Activated gamma-delta T cell treated with Interleukin-2 at 50 U/mL for 16 hours (primary cell): ENCODE measurements at places on chromosomes 6 and 20.

DNA sequence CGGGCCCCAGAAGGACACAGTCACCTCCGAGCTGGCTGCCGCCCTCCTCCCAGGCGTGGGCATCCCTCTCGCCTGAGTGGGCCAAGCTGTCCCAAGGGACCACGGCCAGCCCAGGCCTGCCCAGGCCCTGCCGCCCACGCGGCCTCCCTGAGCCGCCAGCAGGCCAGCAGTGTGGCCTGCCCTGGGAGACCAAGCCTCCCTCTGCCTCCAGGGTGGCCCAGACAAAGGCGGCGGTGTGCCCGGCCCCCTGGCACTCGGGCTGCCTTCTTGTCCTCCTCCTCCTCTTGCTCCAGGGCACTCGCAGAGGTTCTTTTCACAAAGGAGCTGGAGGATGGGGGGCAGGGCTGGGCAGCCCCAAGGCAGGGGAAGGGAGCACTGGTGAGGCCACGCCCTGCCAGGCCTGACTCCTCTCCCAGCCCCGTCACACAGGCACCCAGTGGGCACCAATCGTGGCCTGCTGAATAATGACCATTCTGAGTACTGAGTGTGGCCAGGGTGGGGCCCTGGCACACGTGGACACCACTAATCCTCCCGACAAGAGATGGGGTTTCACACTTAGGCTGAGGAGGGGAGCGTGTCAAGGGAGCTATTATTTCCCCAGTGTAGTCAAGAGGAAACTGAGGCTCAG, 25.3 kb downstream of the NOL4L start:
- DNase-seq: no peak

DNA sequence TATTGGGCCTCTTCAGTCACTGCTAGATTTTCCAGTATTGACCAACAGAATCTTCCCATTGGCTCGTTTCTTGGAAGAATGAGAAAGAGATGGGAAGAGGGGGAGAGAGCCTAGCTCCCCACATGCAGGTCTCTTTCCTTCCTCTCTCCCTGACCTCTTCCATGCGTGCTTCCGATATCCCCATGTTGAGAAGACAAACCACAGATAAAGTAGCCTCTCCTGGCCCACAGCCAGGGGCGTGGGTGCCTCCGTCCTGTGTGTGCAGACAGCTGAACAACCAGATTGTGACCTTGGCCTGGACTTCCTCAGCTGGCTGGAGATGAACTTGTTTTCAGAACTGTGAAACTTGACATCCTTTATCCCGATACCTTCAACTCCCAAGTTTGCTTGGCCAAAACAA, 71.0 kb downstream of the EDN3 start:
- no peak for DNase-seq

- DNase-seq: no peak
Measured at GRCh38 chr6:38452816-38453660, 186.7 kb downstream of the BTBD9 start.

GRCh38 chr6:167663784-167664443, 162.8 kb upstream of the AFDN start:
- DNase-seq: no peak

DNA sequence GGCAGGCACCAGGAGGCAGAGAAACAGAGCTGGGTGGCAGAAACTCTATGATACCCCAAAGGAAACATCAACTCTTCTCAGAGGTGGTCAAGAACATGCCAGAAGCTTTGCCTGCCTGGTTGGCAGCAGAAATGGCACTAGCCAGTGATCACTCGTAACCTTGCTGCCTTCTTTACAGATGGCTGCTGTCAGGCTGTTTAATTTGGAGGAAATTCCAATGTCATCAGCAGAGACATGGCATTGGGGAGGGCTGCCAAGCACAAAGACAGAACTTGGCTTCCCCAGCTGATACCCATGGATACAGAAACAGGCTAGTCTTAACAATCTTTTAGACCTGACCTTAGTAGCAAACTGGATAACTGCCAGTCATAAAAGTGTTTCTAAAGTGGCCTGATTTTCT, 153.6 kb downstream of the GMPR start:
- no peak for DNase-seq

- DNase-seq: no peak
Measured at GRCh38 chr6:52982680-52983079, 12.4 kb downstream of the GSTA4 start.

DNA sequence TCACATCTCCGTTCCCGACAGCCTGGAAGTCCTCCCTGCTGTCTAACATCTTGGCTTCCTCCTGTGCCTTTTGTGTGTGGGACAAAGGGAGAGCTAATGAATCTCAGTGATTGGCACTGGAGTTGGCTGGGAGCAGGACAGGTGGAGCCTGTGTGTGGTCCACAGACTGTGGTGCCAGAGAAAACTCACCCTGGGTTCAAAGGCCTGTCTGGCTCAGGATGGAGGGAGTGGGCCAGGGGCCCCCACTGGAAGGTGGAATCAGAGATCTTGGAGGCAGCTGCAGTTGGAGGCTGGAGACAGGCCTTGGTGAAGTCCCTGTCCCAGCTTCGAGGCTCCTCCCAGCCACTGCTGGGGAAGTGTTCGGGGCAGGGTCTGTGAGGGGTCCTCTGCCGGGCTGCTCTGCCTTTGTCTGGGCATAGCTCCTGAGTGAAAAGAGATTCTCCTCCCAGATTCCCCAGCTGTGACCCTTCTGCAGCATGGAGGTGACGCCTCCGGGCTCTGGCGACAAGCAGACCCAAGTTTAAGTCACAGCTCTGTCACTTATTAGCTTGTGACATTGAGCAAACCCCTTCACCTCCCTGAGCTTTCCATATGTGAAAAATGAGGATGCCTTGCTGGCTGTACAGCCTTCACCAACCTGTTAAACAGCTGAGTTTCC, 13.9 kb upstream of the ITPR3 start:
- DNase-seq: no peak

DNA sequence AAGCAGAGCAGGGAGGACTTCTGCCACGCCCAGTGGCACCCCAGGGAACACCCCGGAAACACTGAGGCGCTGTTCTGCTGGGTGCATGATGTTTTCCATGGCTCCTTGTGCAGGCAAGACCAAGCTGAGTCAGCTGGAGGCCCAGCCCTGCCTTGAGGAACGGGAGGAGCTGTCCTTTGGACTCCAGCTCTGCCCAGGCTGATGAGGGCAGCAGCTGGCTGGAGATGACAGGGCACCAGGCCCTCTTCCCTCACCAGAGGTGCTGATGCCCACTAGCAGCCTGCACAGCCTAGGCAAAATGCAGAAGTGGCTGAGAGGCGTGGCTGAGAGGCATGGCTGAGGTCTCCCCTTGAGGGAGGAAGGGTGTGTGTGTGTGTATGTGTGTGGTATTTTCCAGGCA, 2.4 kb downstream of the C6orf132 start:
- no peak for DNase-seq

GRCh38 chr6:41894366-41895299, 542 bp downstream of the USP49 start:
- DNase-seq: no peak

- DNase-seq: no peak
Measured at GRCh38 chr20:40606660-40607059, 82.4 kb downstream of the MAFB start.

- DNase-seq: no peak
Measured at GRCh38 chr6:30759575-30760239, 15.4 kb upstream of the IER3 start.

- DNase-seq: no peak
Measured at GRCh38 chr6:167092672-167093339, 30.1 kb upstream of the CCR6 start.

DNA sequence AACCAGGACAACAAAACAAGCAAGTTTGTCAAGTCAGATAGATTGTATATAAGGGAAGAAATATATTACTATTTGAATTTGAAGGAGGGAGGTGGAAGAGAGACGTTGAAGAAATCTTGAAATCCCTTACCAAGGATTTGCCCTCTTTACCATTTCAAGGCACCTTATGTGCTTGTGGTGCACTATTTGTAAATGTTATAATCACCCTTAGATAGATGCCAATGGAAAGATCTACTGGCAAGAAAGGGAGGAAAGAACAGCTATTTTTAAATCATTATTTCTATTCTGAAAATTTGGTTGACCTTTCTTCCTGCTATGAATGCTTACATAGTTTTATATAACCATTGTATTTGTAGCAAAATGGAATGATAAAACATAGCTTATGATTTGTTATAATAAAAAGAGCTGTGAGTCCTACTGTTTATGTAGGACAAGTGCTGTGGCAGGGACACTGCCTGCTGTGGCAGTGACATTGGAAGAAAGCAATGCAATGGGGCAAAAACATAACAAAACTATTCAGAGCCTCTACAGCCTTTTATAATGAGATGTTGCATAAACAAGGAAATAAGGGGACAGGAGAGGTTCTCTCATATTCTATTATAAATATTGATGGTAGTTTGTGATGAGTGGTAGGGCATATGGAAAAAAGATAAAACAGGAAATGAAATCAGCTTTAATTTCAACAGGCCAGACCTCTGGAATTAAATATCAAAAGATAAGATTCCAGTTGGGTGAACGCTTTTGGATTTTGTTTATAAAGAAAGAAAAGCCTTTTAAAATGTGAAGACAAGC, 1145.2 kb upstream of the GJE1 start:
- DNase-seq: no peak

DNA sequence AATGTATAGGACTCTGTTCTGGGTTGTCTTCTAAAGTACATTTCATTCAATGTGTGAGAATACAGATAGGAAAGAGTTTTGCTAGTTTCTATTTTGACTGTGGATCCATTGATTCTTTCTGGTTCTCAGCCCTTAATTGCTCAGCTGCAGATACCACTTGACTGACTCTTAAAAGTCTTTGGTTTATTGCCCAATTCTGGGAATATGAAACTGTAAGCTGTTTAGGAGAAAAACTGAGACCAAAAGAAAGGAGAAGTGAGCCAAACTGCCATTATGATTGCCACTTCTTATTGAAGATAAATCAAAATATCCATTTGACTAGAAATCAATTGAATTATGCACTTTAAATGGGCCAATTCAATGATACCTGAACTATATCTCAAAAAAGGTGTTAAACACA, 211.4 kb downstream of the ESR1 start:
- no peak for DNase-seq

DNA sequence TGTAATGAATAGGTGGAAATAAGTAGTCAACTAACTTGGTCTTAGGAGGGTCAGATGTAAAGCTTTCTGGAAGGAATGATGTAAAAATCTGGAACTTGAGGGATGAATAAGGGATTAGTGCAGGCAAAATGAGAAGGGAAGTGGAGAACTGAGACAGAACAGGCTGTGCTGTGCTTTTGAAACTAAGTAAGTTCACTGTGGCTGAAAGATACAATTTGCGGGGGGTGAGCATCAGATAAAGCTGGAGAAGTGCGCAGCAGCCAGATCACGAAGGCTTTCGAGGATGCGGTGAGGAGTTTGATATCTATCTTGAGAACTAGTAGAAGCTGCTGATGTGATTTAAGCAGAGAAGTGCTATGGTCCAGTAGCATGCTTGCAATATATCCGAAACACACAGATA, 247.8 kb downstream of the RNF144B start:
- no peak for DNase-seq

DNA sequence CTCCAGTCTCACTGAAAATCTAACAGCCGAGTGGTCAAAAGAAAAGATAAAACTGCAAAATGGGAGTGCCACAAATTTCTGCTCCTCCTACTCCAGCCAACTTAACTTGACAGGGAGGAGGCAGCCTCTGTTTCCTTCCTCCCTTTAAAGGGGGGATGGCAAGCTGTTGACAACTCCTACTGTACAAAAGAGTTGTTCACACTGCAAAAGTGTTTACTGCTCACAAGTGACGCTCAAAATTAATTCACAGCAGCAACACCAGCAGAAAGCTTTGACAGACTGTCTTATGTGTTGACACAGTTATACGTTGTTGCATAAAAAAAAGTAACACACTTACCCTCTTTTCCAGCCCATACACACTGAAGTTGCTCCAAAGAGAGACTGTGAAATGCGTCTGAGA, 169.8 kb downstream of the BACH2 start:
- DNase-seq: no peak

GRCh38 chr20:63736893-63737694, 630 bp downstream of the LIME1 start:
- DNase-seq: peak; percentile 66

DNA sequence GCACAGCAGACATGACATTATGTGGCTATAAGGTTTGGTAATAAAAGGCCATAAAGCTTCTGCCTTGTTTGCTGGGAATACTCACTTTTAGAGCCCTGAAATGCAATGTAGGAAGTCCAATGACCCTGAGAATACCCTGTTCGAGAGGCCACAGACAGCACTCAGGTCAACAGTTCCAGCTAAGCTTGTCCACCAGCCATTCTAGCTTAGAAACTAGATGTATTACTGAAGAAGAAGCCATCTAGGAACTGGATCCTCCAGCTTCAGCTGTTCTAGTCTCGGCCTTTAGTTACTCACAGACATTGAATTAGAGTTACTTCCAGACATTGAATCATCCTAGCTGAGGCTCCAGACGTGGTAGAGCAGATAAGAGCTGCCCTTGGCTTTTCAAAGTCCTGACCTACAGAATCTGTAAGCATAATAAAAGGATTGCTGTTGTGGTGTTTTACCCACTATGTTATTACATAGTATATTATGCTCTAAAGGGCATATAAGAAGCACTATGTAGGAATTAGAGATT, 84.9 kb downstream of the MMS22L start:
- no peak for DNase-seq

DNA sequence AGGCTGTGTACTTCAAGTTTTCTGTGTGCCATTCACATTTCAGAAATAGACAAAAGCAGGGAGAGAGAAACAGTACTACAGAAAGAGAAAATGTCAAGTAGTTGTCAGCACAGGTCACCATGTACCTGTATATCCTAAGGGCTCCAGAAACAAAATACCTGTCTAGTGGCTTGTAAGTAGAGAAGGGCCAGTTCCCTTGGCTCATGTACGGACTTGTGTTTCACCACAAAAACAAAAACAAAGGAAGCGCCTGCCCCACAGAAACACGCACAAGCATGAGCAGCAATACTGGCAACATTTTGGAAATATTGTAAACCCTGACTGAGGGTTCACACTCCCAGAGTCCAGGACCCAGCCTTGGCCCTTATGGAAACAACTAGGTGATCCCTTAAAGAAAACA, 44.3 kb downstream of the CNKSR3 start:
- no peak for DNase-seq

DNA sequence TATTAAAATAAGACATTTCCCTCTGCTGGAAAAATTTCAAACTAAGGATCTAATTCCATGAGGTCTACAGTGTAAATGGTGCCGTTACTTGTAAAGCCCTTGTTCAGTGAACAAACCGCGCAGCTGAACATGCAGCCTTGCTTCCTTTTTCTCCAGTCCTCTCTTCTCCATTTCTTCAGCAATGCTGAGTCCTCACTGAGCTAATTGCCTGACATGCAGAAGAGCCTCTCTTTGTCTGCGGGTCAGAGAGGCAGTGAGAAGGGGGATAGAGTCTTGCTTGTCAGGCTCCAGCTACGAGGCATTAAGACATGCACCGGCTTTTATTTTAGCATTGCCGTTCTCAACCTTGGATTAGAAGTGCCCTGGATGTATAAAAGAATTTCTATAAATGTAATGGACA, 25.7 kb downstream of the ZDHHC14 start:
- DNase-seq: no peak

- DNase-seq: no peak
Measured at GRCh38 chr6:152348116-152348515, 289.0 kb downstream of the SYNE1 start.

- DNase-seq: no peak
Measured at GRCh38 chr6:162151021-162151665, 576.4 kb downstream of the PRKN start.

- no peak for DNase-seq
Measured at GRCh38 chr6:138099832-138100231, 7.4 kb downstream of the PERP start.
